ENCODE measurements at places on chromosomes 1 and 21.
A peak's percentile ranks its signal among the peaks of the same experiment; 100 is the strongest.

DNA sequence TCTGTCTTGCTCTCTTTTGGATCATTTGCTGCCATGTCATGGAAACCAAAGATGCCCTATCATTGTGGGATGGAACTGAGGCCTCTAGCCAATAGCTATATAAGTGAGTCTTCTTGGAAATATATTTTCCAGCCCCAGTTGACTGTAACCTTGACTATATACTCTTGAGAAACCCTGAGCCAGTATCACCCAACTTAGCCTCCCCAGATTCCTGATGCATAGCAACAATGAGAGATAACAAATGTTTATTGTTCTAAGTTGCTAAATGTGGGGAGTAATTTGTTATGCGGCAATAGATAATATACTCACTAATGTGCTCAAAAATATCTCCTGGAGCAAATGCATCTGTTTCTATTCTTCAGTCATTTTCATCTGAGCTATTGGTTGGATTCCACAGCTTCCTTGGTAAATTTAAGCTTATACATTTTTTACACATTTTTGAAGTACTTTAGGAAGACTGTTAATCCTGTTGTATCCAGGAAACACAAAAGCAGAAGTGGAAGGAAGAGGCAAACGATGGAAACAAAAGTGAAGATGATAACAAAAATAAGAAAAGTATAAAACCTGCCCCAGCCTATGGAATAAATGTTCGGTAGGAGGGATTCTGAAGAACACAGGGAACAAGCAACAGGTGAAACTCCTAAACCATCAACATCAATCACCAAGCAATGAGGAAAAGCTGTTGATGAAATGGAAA lies 6.3 kb upstream of the SRRM1 start:
- no peak for DNase-seq

DNA sequence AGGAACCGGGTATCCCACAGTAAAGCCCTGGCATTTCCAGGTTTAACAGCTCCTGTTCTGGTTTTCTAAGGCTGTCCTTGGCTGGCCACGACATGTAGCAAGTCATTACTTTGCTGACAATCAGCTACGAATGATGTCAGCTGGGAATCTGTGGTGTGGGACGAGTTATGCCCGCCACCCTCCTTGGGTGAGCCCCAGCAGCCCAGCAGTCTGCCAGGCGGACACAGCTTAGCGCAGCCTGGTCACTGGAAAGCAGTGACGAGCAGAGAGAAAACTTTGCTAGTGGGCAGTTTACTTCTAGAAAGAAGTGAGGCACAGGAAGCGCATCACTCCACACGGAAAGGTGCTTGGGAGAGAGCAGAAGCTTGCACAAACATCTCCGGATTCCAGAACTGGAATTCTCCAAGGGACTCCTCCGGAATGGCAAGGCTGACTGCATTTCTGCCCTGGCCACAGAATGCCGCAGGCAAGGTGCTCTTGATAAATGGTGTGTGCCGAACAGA lies 15.5 kb upstream of the ZNF436 start:
- no peak for DNase-seq

- no peak for DNase-seq
These were observed 22.9 kb downstream of the ATP2B4 start for GRCh38 chr1:203649551-203649998.

DNA sequence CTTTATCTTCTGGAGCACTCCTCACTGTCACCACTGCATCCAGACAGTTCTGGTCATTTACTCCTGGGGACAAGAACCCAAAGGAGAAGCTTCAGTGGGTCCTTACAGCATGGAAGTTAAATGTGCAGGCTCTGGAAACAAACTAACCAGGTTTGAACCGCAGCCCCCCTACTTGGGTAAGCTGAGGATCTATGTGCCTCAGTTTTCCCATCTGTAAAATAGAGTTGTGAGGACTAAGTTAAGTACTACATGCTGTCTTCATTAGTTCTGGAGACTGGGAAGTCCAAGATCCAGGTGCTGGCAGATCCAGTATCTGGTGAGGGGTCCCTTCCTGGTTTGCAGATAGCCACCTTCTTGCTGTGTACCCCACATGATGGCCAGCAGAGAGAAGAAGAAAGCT lies 8.0 kb upstream of the ATP1A2 start:
- no peak for DNase-seq

DNA sequence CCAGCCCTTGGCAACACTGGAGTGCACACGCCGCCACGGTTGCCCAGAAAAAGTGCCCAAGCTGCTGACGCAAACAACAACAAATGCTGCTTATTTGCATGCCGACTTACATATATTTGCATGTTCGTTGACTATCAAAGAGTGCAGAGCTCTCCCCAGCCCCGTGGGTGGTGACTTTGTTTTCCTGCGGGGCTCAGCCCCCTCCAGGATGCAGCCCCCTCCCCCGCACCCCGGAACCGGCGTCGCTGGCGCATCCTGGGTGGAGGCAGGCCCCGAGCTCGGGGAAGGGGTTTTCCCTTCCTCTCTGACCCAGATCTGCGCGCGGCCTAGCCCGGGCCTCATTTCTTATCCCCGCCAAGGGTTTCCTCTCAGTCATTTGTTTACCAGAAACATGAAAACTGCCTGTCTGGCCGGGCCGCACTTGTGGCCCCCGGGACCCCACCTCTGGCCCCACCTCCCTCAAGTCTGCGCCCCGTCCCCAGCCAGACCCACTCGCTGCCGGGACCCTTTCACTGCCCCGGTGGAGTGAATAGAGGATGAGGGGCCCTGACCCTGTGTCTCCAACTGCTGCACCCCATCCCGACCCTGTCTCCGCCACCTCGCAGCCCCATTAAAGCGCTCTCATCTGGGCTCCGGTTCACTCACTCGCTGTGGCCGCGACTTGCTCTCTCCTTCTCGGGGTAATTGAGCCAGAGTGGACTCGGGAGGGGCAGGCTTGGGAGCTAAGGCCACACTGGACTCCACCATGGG lies 5.5 kb downstream of the TNFRSF25 start:
- no peak for DNase-seq

- DNase-seq, result no peak
These were observed 1815.0 kb downstream of the MRPL39 start for GRCh38 chr21:23792300-23792699.

DNA sequence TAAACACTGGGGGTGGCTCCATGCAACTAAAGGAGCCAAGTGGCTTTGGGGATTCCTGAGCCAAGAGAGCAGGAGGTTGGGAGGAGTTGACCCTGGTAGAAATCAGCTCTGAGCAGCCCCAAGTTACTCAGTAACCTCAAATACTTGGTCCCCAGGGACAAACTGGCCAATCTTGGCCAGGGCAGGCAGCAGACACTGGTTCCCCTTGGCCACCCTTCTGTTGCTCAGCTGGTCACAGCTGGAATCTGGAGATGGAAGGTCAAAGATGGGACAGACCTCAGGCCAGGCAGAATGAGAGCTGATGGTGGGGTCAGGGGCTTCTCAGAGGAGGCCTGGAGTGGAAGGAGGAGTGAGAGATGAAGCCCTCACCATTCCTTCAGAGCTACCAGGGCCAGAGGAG lies 3.3 kb upstream of the RHBG start:
- no peak for DNase-seq

GRCh38 chr1:213148905-213149304 lies 97.9 kb downstream of the RPS6KC1 start:
- DNase-seq, result no peak

GRCh38 chr21:26067836-26068594 lies 102.6 kb downstream of the APP start:
- no peak for DNase-seq

- no peak for DNase-seq
These were observed 262.0 kb downstream of the NUF2 start for GRCh38 chr1:163583661-163584181.

GRCh38 chr1:54986025-54986424 lies 5.6 kb downstream of the TMEM61 start:
- DNase-seq, result no peak

DNA sequence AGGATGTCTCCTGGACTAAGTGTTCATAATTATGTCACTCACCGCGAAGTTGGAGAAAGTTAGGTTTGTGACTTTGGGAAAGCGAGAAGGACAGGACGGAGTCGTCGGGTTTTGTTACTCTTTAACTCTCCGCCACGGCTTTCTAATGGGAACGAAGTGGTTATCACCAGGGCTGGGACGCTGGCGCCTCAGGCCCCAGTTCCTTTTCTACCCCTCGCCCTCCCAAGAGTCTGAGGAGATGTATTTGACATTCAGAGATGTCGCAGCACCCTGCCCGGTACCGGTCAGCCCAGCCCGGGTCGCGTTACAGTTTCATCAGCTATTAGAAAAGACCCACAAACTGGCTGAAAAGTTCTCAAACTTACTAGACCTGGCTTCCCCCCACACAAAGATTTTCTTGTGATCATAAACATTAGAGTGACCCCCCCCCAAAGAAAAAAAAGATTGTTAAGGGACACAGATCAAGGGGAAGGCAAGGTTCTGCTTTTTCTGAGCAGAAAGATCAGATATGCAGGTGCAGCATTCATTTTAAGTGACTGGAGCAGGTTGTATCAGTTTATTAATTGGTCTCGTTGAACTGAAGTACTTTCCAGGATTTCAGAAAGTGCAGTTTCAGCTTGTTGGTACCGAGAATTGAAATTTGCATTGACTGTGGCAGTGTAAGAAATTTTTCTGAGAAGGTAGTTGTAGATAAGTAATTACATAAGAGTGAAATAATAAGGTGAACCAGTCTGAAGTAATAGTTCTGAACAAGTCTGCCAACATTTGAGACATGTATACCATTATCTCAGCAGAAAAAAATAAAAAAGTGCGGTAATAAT lies 859 bp upstream of the ZBTB18 start:
- peak; percentile 62 for DNase-seq

- peak; percentile 69 for DNase-seq
These were observed 674 bp upstream of the ATXN7L2 start for GRCh38 chr1:109482791-109483671.

- peak; percentile 45 for DNase-seq
These were observed 71.1 kb upstream of the CD34 start for GRCh38 chr1:207981976-207982375.

DNA sequence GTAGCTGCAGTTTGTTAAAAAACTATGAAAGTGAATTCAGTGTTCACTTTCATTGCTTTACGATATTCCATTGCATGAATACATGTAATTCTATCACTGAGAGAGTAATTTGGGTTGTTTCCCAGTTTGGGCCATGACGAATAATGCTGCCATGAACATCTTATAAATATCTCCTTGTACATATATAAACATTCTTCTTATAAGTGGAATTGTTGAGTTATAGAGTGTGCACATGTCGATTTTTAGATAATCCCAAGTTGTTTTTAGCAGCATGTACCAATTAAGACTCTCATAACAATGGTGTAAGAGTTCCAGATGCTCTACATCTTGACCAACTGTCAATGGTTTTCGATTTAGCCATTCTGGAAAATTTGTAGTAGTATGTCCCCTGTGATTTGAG lies 40.9 kb downstream of the ALG6 start:
- DNase-seq, result no peak

- peak; percentile 53 for DNase-seq
These were observed 21.3 kb downstream of the ACOT11 start for GRCh38 chr1:54569339-54569738.

- no peak for DNase-seq
These were observed 20.1 kb downstream of the URB1 start for GRCh38 chr21:32372755-32373154.

- DNase-seq, result no peak
These were observed 45.5 kb upstream of the CCDC27 start for GRCh38 chr1:3706651-3707297.

DNA sequence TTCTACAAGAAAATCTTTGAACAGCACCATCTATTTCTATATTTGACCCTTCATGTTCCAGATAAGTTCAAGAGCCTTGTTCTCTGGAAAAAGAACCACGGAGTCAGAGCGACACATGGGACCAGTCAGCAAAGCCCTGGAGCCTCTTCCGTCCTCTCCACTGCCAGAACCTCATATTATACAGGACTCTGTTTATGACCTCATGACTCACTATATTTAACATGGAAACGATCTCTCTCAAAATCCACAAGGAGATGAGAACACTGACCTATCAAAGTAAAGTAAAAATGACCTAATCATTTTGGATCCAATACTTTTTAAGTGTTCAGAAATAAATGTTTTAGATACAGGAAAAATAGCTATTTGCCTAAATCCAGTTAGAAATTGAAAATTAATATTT lies 124.6 kb upstream of the KRTAP19-8 start:
- DNase-seq, result no peak

DNA sequence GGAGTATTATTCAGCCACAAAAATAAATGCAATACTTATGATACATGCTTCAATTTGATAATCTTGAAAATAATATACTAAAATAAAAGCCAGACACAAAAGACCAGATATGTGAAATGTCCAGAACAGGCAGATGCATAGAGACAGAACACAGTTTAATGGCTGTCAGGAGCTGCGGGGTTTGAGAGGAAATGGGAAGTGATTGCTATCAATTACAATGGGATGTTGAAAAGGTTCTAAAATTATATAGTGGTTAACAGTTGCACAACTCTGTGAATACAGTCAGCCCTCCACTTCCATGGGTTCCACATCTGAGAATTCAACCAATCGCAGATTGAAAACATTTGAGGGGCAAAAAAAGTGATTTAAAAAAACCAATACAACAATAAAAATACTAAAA lies 54.0 kb downstream of the LTN1 start:
- DNase-seq, result no peak

DNA sequence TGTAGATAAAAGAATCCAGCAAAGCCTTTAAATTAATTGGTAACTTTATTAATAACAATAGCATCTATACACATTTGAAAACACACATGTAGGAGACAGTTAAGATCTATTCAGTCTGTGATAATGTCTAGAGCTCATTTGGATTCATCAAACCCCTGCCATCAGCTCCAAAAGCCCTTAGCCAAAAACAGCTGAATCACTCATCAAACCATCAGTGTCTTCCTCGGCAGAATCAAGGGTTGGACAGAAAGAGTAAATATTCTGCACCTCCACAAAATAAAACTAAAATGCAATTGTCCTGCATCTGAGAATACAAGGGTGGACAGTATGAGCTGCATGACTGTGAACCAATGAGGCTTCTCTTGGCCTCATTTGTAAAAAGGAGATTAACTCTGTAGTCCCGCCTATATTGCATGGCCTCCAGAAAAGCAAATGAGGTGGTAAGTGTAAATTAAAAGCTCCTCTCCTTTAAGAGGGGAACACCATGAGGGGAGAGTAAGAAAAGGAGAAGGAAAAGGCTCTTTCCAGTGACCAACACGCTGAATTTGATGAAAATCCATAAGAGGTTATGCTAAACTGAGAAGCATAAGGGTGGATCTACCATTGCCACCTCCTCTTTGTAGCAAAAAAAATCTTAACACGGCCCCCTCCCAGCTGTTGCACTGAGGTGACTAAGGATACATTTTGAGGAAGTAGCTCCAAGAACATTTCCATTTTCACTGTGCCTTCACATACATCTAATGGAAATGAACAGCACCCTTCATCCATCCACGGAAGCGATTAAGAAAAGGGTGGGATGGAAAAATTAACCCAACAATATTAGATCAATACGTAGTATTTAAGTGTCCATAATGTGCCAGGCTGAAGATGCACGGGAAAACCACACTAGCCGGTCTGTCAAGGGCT lies 14.7 kb upstream of the BOLA1 start:
- peak; percentile 84 for DNase-seq

DNA sequence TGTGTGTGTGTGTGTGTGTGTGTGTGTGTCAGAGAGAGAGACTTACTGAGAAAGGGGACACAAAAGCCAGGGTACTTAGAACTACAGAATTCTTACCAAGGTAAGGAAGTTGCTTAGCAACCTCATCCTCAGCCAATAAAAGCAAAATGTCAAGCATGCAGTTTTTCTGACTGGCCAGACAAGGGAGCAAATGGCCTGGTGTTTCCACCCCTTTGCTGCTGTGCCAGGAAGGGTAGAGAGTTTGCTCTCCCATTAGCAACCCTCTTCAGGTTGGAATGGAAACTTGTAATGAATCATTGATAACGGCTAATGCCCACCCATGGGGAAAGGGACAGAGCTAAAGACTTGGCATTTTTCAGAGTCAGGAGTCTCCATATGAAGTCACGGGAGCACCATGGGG lies 10.6 kb downstream of the RXRG start:
- peak; percentile 36 for DNase-seq
